B cell (primary cell): ENCODE measurements at places on chromosomes 1 and 21. TPM values are rescaled to one million over a fixed set of nuclear protein-coding genes. Genes with fewer than 3 reads are reported as not detected.

TXNDC12 gene
- total RNA-seq = 38.7 and 38.9 TPM in 2 replicates

GRCh38 chr21:27306206-27306605 lies 339.3 kb upstream of the ADAMTS5 start:
- no peak for DNase-seq
- no peak overlapping the region for H3K27ac ChIP-seq
- H3K27me3 ChIP-seq = no peaks in the 10 kb centered on the region

CHODL gene
- 0.19 and 0.20 TPM in 2 replicates for total RNA-seq

PPIAL4G gene
- total RNA-seq = 1.2 and 1.4 TPM in 2 replicates

DNA sequence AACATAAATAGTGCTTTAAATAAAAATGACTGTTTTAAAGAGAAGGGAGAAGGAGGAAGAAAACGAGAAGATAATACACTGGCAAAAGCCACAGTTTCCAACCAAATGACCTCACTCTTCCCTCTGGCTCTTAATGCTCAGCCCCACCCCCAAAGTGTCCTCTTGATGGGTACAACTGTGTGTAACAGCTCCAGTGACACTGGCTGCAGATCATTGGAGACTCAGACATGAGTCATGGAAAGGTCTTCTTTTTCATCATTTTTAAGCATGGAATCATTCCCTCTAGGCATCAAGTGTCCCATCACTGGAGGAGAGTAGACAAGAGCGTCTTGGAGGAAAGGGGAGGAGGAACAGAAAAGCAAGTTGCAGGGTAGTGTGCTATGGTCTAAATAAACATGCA lies 333.0 kb downstream of the PAPPA2 start:
- no peaks in the 10 kb centered on the region for H3K27me3 ChIP-seq
- no peak for DNase-seq
- H3K36me3 ChIP-seq = no peaks in the 10 kb centered on the region
- H3K4me3 ChIP-seq = no peak overlapping the region
- H3K27ac ChIP-seq = no peak overlapping the region

INSRR gene
- total RNA-seq = not detected in 2 replicates

GRCh38 chr1:29712284-29712651 lies 475.9 kb downstream of the PTPRU start:
- DNase-seq = no peak
- H3K4me3 ChIP-seq = no peak overlapping the region
- H3K4me1 ChIP-seq = no peaks in the 10 kb centered on the region
- H3K27me3 ChIP-seq = peaks cover 3% of the 10 kb centered on the region

HEYL gene
- 0.10 and 0.12 TPM in 2 replicates for total RNA-seq

GRCh38 chr1:155179112-155180031 lies 5.7 kb downstream of the TRIM46 start:
- peaks cover 20% of the 10 kb centered on the region for H3K4me1 ChIP-seq
- H3K36me3 ChIP-seq = no peaks in the 10 kb centered on the region
- DNase-seq = peak; percentile 15
- H3K4me3 ChIP-seq = no peak overlapping the region
- no peaks in the 10 kb centered on the region for H3K27me3 ChIP-seq

DNA sequence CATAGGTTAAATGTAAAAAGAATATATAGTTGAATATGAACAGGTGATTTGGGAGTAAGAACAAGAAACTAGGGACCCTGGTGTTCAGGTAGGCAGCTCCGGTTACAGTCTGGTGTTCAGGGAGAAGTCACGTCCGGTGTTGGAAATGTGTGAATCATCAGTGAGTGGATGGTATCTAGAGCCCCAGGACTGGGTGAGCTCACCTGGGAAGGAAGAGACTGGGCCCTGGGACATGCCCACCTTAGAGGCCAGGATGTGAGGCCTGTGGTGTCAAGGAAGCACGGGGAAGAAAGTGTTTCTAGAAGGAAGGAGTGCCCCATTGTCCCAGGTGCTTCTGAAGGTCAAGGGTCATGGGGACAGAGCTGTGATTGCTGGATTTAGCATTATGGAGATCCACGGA lies 1.5 kb upstream of the GJB3 start:
- no peak overlapping the region for H3K27ac ChIP-seq
- no peak for DNase-seq
- no peaks in the 10 kb centered on the region for H3K36me3 ChIP-seq
- H3K27me3 ChIP-seq = no peaks in the 10 kb centered on the region

DNA sequence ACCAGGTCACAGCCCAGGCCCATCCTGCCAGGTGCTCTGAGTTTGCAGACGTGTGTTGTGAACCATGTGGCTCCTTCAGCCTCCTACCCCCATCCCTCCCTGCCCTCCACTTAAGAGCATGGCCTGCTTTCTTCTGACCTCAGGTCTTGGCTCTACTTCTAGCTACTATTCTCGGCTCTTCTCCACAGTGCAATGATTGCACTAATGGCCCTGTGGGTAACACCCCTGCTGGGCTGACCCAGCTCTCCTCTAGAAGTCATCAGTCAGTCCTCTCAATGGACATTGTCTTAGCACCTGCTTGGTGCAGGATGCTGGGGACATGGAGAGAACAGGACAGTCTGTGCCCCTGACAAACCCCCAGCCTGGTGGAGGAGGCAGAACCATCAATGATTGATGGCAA lies 22.2 kb upstream of the IFFO2 start:
- DNase-seq = no peak
- no peaks in the 10 kb centered on the region for H3K4me1 ChIP-seq
- no peak overlapping the region for H3K27ac ChIP-seq
- H3K4me3 ChIP-seq = no peak overlapping the region

- H3K36me3 ChIP-seq = no peaks in the 10 kb centered on the region
- DNase-seq = no peak
- H3K27me3 ChIP-seq = no peaks in the 10 kb centered on the region
- H3K27ac ChIP-seq = no peak overlapping the region
- H3K4me3 ChIP-seq = no peak overlapping the region
Measured at GRCh38 chr1:161096015-161096414, 2.1 kb upstream of the KLHDC9 start.

- no peaks in the 10 kb centered on the region for H3K4me1 ChIP-seq
- DNase-seq = no peak
- H3K4me3 ChIP-seq = no peak overlapping the region
- no peaks in the 10 kb centered on the region for H3K36me3 ChIP-seq
Measured at GRCh38 chr1:162215902-162216301, 146.4 kb downstream of the NOS1AP start.

LAX1 gene
- total RNA-seq = 20.5 and 23.5 TPM in 2 replicates

DNA sequence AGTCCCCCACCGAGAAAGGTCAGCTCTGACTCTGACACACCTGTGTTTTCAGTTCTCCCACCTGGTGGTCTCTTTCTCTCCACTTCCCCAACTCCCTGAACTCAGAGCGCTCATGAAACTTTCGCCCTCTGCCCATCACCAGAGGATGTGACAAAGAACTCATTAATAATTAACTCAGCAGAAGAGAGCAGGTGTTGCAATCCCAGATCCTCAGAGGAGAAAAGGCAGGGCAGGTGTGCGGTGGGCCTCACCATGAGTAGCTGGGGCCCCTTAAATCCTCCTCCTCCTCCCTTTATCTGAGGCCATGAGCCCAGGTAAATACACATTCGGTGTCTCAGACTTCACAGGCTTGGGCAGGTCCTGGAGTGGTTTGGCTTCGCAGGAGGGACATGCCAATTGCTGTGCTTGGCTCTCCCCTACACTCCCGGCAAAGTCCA lies 1.7 kb upstream of the LAMB3 start:
- H3K4me3 ChIP-seq = no peak overlapping the region
- peaks cover 8% of the 10 kb centered on the region for H3K27me3 ChIP-seq
- DNase-seq = no peak
- H3K4me1 ChIP-seq = no peaks in the 10 kb centered on the region
- H3K36me3 ChIP-seq = no peaks in the 10 kb centered on the region

PIGV gene
- 16.1 and 17.4 TPM in 2 replicates for total RNA-seq

CLCN6 gene
- total RNA-seq = 99.8 and 105 TPM in 2 replicates

PDE9A gene
- 3.5 and 5.8 TPM in 2 replicates for total RNA-seq

DNA sequence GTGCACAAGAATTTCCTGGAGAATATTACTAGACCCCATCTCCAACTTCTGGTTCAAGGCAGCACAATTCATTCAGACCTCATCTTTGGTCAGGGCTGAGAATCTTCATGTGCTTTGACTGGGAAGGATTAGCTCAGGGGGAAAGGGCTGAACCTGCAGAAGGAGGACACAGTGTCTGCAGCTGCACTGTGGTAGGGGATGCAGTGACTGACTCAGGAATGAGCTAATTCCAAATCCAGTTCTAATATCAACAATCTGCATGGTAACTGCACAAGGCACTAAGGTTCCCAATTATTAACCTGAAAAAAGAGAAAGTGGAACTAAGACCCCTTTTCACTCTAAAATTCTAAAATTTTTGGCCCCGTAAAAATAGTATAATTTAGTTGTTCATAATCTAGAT lies 31.6 kb downstream of the TTLL7 start:
- H3K27ac ChIP-seq = no peak overlapping the region
- DNase-seq = no peak
- H3K4me3 ChIP-seq = no peak overlapping the region
- no peaks in the 10 kb centered on the region for H3K4me1 ChIP-seq
- H3K27me3 ChIP-seq = no peaks in the 10 kb centered on the region
- H3K36me3 ChIP-seq = no peaks in the 10 kb centered on the region

DNA sequence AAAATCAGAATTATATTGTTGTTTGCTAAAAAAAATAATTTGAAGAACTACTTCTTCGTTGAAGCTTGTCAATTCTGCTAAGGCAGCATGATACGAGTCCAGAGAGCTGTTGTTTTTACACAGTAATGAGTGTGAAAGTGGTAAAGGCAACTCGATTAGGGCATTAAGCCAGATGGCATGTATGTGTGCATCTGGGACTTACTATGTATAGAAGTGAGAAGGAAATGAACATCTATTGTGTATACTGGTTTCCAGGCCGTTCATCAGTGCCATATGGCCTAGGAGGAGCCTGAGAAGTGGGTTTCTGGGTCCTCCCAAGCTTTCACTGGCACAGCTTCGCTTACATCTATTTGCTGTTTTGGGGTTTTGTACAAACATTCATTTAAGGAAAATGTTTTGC lies 5.7 kb downstream of the CTPS1 start:
- no peaks in the 10 kb centered on the region for H3K27me3 ChIP-seq
- no peak overlapping the region for H3K4me3 ChIP-seq
- H3K36me3 ChIP-seq = peaks cover 59% of the 10 kb centered on the region
- DNase-seq = no peak
- peaks cover 10% of the 10 kb centered on the region for H3K4me1 ChIP-seq

DNA sequence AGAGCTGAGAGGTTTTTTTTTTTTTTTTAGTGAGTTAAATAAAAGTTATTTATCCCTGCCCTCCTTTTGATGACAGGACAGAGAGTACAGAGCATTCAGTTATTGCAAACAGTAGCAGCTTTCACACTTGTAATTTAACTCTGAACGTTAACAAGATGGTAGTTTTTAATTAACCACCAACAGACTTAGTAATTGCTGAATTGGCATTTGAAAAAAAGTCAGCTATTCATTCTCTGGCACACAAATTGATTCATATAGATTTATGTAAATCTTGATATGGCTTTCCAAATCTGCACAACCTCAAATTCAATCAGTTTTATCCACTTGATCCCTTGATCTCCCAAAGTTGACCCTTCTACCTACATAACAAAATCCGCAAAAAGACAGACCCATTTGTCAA lies 918 bp downstream of the LEMD1 start:
- DNase-seq = no peak
- H3K4me1 ChIP-seq = no peaks in the 10 kb centered on the region
- no peak overlapping the region for H3K4me3 ChIP-seq
- H3K27me3 ChIP-seq = peaks cover 5% of the 10 kb centered on the region

DNA sequence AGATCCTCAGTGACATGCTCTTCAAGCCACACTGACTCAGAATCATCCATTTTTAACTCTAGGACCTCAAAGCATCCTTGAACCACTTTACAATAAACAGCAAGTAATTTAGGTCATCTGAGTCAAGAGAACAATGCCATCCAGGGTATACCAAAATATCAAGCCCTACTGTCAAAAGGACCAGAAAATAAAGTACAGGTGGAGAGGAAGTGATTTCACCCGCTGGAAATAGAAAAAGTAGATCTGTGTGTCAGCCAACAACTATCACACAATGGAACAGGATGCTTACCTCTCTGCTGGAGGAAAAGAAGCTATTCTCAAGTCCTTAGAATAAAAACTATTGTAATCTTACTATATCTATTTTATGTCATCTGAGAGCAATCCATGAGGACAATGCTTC lies 37.0 kb downstream of the RERE start:
- H3K36me3 ChIP-seq = peaks cover 2% of the 10 kb centered on the region
- H3K27me3 ChIP-seq = no peaks in the 10 kb centered on the region
- H3K4me1 ChIP-seq = peaks cover 3% of the 10 kb centered on the region
- H3K4me3 ChIP-seq = no peak overlapping the region

- no peak for DNase-seq
- no peaks in the 10 kb centered on the region for H3K27me3 ChIP-seq
- H3K4me3 ChIP-seq = no peak overlapping the region
- H3K4me1 ChIP-seq = peaks cover 3% of the 10 kb centered on the region
Measured at GRCh38 chr1:226983992-226984364, 43.9 kb downstream of the COQ8A start.

PRAMEF26 gene
- total RNA-seq = not detected in 2 replicates

FCRL2 gene
- 78.3 and 81.0 TPM in 2 replicates for total RNA-seq

DNA sequence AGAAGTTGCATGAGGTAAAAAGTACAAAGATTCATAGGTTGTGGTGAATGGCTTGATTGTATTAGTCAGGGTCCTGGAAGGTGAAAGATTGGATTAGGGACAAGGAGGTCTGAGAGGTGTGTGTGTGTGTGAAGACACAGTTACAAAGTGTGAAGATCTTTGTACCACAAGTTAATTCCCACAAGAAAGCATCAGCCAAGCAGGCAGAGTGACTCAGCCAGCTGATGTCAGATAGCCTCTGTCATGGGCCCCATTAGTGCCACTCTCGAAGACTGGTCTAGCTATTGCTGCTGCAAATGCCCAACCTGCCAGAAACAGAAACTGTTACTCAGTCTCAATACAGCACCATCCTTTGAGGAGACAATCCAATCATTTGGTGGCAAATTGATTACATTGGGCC lies 96.5 kb downstream of the DTL start:
- no peak overlapping the region for H3K4me3 ChIP-seq
- no peaks in the 10 kb centered on the region for H3K4me1 ChIP-seq
- no peaks in the 10 kb centered on the region for H3K36me3 ChIP-seq
- no peak overlapping the region for H3K27ac ChIP-seq
- no peak for DNase-seq

TRABD2B gene
- total RNA-seq = not detected in 2 replicates

PLA2G2F gene
- total RNA-seq = not detected in 2 replicates

GRCh38 chr1:190904091-190904695 lies 426.5 kb upstream of the BRINP3 start:
- H3K4me1 ChIP-seq = no peaks in the 10 kb centered on the region
- H3K27ac ChIP-seq = no peak overlapping the region
- H3K4me3 ChIP-seq = no peak overlapping the region
- H3K36me3 ChIP-seq = no peaks in the 10 kb centered on the region
